ENCODE measurements at places on chromosomes 3 and 15.

- DNase-seq = no peak
These were observed 18.8 kb downstream of the ACKR4 start for GRCh38 chr3:132615881-132616280.

GRCh38 chr15:80558631-80559319 is 136.3 kb upstream of the ABHD17C start:
- DNase-seq = no peak

DNA sequence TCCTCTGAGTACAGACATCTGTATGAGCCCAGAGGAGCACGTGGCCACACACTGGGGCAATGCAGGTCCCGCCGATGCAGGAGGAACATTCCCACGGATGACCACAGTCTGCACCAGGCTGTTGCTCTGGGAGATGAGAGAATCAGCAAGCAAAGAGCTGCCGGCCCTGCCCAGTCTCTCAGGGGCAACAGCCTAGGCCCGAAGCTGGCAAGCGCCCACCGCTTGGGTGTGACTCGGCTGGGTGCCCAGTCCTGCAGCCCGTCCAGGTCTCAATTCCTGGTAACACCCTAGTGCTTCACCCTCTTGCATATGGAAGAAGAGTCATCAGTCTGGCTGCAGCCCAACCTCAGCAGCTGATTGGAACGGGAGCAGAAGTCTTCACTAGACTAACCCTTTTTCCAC is 153.7 kb upstream of the HES1 start:
- DNase-seq = no peak

DNA sequence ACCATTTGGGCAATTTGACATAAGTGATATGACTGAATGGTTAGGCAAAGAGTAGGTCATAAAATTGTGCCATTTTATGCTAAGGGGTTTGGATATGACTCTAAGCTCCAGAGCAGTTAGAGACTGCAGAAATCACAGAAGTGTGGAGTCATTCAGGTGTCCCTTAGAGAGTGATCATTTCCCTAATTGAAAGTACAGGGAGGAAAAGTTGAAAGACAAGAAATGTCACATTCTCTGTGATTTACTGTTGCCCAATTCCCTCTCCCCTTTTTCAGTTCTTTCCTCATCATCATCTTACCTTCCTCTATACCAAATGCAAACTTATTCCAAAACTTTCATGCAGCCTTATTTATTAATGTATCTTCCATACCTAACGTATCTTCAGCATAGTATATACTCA is 2.7 kb upstream of the GOLGB1 start:
- no peak for DNase-seq

DNA sequence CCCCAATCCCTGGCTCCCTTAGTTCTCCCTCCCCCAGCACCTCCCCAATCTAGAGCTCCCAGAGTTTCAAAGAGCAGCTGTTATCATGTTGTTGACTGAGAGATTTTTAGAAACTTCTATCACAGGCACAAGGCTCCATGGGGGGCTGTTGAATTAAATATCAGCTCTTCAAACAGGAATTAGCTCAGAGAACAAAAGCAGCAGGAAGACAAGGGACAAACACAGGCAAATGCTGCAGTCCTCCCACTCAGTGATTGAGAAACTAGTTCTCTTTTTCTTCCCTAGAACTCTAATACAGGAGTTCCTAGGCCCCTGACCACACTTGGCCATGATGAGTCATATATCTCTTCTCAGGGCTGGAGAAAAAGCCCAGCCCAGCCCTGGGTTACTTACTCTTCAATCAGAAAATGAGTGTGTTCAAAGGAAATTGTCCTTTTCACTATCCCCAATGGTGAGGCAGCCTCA is 262.1 kb downstream of the IGSF11 start:
- DNase-seq = no peak

GRCh38 chr3:13515786-13516759 is 32.9 kb upstream of the FBLN2 start:
- no peak for DNase-seq

DNA sequence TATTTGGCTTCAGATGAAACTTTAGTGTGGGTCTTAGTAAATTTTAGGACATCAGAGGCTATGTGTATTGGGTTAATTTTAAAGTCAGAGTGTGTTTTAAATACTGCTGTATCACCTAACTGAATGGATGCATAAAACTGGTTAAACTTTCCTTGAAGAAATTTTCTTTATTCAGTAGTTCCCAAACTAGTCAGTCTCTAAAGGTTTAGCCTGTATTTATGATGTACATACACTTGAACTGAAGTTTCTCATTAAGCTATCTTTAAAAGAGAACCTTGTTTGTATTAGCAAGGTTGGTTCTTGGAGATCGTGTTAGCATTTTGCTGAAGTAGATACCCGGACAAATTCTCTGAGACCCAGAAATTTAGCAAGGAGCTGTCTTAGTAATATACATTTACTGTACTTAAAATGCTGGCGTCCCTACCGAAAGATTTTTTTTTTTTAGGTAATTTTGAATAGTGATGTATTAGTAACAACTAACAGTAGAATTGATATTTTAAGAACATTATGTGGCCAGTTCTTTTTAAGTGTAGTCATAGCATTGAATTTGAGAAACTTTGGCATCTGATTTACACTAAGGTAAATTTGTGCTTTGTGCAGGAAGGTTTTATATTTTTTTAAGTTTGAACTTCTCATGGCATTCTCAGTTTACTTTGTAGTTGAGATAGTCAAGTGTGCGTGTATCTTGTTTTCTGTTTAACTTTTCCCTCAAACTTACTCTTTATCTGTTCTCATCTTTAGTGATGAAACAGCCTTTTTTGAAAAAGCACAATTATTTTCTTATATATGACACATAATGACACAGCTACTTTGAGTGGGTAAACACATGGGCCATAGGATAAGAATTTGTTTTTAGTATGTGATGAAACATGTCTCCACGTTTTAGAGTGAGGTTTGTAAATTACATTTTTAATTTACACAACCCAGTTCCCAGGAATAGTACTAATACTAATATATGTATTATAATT is 2.9 kb downstream of the DIPK2A start:
- no peak for DNase-seq

- DNase-seq = no peak
These were observed 545.0 kb upstream of the TBL1XR1 start for GRCh38 chr3:177742273-177742672.

DNA sequence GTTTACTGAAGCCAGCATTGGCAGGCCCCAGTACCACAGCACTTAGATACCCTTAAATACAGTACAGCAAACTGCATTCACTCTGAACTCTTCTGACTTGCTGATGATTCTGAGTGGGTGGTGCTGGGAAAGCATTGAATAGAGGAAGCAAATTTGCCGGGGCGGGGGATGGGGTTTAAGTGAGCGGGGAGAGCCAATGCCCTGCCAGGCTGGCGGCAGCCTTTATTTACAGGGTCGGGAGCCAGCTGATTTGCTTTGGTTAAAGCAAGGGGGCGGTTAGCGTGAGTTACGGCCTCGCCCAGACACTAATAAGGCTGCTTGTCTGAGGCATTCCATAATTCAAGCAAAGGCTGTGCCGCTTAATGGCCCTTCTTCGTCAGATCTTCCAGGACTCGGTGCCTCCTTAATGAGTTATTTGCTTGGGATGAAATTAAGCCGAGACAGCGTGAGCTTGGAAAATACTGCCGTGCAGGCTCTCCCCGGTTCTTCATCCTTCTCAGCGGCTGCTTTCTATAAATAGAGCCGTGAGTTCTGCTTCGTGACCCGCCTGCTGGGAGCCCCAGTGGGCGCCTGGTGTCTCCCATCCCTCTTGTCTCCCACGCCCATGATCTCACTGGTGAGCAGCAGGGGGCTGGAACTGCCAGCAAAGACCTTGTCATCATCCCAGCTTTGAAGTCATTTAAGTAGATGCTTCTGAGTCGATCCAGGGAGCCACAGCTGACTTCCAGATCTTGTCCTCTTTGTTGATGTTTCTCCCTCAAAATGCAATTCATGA is 25.8 kb downstream of the SPSB4 start:
- DNase-seq = no peak

GRCh38 chr3:124882816-124883747 is 4.1 kb downstream of the ITGB5 start:
- no peak for DNase-seq

- DNase-seq = no peak
These were observed 18.2 kb upstream of the COL8A1 start for GRCh38 chr3:99620077-99620767.

- no peak for DNase-seq
These were observed 15.9 kb downstream of the ARHGAP31 start for GRCh38 chr3:119310071-119310470.

DNA sequence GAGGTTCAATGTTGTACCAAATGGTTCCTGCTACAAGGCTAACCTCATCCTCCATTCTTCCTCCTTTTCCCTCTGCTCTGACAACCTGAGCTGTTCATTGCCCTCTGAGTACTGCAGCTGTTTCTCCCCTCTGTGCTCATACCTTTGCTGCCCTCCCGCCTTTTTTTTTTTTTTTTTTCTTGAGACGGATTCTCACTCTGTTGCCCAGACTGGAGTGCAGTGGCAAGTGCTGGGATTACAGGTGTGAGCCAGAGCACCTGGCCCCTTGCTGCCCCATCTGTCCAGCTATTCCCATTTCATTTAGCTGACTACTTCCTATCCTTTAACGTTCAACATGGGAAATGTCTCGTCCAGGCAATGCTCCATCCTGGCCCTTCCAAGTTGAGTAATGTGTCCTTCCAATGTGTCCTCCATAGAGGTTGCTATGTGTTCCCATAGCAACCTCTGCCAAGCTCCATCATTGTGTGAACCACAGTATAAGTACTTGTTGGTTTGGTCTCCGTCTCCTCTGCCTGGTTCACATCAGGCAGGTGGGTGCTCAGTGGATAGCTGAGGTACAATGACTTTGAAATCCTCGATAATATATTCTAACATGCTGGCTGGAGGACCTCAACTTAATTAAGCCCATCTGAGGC is 179.9 kb upstream of the ANKRD28 start:
- no peak for DNase-seq

DNA sequence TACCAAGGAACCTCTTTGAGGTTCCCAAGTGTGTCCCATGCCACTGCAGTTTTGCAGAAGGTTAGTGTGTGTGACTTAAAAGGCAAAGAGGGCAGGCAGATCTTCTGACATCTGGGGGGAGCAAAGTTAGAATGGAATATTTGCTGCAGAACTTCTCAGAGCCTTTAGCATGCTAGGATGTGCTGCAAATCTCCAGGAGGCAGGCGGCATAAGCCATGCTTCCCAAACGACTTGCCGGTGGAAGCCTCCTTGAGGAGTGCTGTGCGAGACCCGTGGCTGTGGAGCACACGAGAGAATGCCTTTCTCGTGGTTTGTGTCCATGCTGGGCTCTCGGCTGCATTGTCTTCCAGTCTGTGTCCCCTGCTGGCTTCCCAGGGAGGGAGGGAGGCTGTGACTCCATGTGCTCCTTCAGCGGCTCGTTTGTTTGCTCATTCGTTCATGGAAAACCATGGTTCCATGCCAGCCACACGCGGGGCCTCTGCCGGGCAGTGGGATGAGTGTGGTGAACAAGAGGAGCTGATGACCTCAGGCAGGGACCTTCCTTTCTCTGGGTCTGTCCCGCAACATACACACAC is 13.8 kb downstream of the HDAC11 start:
- no peak for DNase-seq

DNA sequence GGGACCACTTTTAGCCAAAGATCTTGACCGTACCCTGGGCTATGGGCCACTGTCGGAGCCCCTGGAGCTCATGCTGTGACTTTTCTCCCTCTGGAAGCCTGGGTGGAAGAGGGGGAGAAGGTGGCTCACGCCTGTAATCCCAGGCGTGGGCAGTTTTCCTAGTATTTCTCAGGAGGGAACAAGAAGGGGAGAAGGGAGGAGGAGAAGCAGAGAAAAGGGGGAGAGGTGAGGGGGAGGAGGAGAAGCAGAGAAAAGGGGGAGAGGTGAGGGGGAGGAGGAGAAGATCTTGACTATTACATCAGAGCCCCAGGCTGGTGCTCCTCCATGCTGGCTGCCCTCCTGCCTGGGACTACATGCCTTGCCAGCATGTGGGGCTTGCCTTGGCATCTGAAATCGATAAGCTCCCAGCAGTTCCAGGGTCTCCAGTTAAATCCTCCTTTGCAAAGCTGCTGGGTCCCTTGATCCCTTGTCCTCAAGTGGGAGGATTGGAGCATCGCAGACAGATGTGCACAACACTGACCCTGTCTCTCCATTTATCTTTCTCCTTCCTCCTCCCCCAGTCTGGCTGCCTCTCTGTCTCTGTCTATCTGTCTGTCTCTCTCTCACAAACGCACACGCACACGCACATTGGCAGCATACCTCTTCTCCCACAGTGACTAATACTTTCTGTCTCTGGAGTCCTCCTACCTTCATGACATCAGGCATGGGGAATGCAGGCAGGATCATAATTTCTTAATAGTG is 41.6 kb downstream of the MRAS start:
- no peak for DNase-seq

DNA sequence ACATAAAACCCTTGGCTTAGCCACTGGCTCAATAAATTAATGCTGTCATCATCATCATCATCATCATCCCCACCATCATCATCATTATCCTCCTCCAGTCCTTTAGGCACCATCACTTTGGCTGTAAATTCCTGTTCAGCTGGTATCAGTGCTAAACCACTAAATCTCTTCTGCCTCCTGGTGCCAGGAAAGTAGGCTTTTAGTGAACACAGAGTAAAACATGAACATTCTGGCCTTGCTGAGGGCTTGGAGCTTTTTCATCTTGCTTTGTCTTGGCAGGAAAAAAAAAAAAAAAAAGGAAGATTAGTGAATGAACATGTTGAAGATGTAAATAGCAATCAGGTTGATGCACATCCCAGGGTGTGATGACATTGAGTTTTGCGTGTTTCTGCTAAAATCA is 67.3 kb upstream of the EIF1B start:
- DNase-seq = no peak

DNA sequence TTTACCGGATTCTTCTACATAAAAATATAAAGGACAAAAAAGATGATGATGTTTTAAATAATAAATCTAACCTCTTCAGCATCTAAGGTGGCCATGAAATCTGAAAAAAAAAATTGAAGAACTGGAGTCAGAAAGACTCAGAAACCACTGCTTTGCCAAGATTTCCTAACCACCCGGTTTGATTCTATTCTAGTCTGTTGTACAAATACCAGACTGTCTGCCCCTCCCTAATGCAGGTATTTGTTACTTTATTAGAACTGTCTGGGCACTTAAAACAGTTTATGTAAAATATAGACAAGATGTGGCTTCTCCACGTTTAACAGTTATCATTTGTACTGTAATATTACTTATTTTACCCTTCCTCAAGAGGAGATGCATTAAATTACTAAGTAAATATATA is 48.8 kb downstream of the UACA start:
- no peak for DNase-seq

GRCh38 chr3:125075738-125076137 is 19.9 kb upstream of the HEG1 start:
- no peak for DNase-seq

- DNase-seq = no peak
These were observed 6.2 kb downstream of the VPS18 start for GRCh38 chr15:40900256-40901052.

All from GM12891 (cell line).